ENCODE measurements at places on chromosomes 12 and 14. TPM values are rescaled to one million over a fixed set of nuclear protein-coding genes. Genes with fewer than 3 reads are reported as not detected.

Gene TM7SF3
- total RNA-seq, result 141 TPM

Gene FGD4
- 26.3 TPM for total RNA-seq

Gene PPP1R1A
- total RNA-seq, result not detected

Gene TUBA1C
- total RNA-seq, result 261 TPM

Gene KRT73
- total RNA-seq, result not detected
